ENCODE measurements at places on chromosomes 5 and 9.

DNA sequence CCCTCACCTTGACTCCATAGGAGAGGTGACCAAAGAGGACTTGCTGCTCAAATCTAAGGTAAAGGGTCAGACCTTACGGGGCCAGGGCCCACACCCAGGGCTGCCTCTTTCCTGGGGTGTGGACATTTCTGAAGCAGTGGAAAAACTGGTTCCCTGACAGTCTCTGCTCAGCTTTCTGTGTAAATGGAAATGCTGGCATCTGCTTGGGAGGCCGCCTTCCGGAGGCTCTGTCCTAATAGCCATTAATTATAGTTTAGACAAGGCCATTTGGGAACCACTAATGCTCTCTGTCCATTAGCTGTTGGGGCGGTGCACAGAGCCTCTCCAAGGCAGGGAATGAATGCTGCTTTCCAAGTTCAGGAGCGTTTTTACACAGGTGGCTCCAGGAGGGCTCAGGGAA, 17.3 kb downstream of the USP20 start:
- peak; percentile 75 for DNase-seq

DNA sequence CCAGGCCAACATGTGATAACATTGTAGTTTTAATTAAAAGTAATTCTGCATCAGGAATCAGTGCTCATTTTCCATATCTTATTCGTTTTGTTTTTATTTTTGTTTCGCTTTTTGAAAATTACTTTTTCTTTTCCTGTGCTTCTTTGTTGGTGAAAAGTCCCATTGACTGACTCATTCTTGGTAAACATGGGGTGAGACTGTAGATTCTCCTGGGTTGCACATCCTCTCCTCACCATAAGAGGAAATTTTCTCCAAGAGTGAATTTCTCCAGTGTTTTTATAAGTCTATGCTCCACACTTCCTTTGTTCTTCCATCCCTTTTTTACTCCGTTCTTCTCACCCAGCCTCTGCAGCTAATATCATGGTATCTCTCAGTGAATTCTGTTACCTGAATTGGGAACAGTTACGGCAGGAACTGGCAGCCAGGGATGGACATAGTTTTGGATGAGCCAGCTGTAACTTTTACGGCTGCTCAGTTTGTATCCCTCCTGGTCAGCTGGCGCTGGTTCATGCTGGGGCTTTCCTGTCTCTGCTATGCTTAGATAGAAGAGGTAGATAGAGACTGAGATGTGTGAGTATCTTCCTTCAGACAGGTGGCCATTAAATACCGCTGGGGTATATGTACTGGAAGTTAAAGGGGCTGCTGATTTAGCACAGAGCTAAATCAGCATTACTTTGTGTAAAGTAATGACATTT, 80.0 kb downstream of the MAN2A1 start:
- no peak for DNase-seq

- DNase-seq: peak; percentile 54
These were observed 34.3 kb upstream of the MACIR start for GRCh38 chr5:103224118-103224893.

DNA sequence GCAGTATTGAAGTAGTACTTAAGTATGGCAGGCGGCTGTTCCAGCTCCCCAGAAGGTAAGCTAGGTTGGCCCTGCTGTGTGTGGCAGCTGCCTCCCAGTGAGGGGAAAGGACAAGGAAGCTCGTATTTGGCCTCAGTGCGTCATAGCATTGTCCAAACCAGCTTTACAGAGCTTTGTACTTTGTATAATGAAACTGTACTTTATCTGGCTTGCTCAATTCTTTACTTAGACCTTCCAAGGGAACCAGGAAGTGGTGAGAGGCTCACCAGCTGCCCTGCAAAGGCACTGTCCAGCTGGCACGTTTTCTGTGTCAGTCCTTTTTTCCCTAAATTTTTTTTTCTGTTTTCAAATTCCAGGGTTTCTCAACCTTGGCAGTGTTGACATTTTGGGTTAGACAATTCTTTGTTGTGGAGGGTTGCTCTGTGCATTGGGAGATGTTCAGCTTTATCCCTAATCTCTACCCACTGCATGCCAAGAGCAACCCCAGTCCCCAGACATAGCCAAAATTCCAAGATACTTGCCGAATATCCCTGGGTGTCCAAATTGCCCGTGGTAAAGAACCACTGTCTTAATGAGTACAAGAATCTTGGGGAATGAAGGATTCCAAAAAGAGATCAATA, 474.5 kb downstream of the LRRC70 start:
- DNase-seq: no peak

- no peak for DNase-seq
These were observed 46.9 kb downstream of the HACD4 start for GRCh38 chr9:20984506-20984905.

DNA sequence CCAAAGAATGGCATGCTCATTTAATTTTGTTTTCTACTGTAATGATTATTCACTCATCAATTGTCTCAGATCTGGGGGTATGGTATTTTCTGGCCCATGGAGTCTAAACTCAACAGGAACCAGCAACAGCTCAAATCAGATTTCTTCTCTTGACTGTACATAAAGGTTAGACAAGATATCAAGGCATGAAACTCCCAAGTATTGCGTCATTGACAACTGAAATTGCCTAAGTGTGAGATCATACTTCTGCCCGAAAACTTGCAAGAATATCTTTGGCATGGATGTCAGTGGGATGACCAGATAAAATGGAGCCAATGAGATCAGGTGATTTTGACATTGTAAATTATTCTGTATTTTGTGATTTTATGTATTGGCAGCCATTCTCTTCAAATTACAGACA, 141.7 kb upstream of the STK32A start:
- no peak for DNase-seq

DNA sequence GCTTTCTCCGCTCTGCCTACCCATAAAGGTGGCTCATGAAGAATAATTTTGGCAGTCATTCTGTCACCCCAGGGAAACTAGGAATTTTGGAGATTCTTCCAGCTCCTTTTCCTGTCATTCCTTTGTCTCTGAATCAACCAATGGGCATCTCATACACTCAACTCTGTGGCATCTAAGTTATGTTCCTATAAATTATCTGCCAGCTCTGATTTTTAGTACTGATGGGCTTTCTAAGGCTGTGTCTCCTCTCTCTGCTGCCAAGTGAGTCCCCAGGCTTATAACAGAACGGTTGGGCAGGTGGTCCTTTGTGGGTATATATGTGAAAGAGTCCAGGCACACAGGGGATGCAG, 226.8 kb downstream of the NMUR2 start:
- DNase-seq: no peak

GRCh38 chr5:59062986-59063683, 480.3 kb downstream of the RAB3C start:
- no peak for DNase-seq

DNA sequence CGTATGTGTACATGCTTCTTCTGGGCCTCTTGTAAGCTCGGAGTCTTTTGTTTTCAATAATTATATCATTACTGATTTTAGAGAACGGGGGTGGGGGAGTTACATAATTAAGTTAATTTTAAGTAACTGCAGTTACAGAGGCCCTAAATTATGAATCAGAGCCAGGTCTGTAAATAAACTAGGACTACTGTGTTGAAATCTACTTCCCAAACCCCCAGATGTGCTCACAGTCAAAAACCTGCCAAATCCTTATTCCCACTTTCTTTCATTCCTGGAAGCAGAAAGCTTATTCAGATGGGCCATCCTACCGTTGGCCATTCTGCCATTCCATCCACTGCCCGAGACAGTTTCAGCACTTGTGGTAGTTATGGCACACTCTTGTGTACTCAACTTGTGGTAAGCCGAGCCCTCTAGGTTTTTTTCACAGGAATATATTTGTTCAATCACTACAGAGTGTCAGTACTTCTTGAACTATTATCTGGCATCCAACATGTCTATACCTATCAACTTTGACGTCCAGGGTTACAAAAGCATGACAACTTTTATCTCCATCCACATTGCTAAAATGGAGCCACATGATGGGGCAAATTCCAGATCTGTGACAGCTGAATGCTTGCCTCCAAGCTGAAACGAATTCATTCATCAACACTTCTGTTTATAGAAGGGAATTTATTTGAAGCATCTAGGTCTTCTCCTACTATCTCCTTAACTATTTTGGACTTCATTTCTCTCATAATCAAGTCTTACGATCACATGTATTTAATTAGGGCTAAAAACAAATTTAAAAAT, 37.8 kb downstream of the GLRX start:
- DNase-seq: no peak

DNA sequence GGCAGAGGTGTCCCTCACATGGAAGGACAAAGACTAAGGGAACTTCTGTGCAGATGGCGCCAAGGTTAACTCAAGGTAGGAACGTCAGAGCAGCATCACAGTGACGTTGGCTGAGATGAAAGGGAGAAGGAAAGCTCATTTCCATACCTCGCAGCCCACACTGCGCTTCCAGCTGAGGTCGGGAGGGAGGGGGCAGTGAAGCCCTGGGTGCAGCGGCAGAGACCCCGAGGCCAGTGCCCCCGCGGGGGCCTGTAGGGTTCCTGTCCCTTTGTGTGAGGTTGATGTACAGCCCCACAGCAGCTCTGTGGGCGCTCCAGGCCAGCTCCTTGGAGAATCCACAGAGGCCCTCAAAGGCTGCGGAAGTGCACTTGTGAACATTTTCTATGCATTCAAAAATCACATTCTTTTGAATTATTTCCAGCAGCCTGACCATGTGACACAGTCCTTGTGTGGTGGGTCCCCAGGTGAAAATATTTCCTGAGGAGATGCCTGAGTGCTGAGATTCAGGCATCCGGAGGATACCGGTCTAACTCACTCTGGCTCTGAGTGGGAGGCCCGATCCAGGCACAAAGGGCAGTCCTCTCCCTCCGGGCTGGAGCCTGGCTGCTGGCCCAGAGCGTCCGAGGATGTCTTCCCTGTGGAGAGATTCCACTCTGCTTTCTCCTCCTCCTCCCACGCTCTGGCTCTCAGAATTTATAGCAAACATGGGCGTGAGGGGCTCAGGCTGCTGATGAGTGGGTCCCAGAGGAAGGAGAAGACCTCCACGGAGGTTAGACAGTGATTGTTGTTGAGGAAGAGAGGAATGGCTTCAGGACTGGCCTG, 150.7 kb downstream of the ICE1 start:
- no peak for DNase-seq

DNA sequence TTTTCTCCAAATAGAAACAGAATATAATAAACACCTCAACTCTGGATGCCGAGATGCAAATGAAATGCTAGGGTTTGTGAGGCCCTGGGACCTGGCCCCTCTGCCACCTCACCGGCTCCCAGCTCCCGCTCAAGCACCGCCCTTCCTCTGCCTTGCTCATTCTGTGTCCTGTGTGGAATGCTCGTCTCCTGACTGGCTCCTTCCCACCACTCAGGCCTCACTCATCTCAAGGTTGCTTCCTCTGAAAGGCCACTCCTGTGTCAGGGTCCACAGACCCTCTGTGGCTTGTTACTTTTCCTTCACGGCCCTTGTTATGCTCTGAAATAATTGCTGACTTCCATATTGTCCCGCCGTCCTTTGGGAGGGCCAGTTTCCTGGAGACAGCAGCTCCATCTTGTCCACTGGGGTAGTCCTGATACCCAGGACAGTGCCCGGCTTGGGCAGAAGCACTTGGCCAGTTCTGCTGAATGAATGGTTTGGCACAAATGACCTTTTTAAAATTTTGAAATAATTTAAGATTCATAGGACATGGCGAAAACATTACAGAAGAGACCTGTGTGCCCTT, 15.4 kb downstream of the RNF44 start:
- DNase-seq: no peak

DNA sequence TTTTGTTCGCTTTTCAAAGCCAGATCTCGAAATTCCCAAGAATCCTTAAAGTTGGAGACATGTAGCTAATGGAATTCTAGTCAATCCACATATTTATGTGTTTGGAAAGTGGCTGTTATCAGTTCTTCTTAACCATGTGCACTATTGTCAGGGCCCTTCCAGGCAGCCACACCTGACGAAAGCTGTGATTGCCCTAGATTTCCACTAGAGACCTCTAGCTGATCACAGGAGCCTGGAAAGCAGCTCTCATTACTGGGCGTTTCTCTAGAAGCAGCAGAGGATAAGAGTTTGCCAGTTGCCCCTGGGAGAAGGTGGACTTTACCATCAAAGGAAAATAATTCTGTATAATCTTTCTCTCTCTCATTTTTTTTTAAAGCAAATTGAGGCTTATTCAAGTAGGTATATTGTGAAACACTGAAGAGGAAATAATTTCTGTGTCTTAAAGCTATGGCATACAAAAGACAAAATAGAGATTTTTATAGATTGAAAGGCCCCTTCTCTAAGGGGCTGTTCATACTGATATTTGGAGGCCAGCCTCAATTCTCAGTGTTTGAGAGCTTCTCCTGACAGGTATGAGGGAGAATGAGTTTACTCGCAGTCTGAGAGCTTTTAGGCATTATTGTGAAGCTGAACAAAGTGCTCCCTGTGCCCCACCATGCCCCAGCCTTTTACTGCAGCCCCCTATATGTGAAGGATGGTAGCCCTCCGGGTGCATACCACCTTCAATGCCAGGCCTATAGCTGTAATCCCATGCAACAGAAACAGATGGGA, 405.4 kb upstream of the ACTBL2 start:
- DNase-seq: no peak

DNA sequence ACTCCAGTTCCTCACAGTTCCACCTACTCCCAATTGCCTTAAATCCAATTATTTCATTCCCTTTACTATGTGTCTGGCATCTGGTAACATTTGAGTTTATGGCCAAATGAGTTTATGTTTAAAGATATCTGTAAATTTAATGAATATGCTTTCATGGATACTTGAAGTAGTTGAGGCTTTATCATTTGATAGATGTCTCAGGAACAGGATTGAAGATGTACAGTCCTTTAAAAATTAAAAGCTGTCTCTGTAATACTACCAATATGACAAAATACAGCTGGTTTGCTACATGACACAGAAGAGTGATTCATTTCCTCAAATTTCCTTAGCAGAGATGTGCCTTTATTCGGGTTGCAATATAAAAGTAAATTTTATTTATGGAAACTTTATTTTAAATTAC, 2326.0 kb upstream of the ACO1 start:
- DNase-seq: no peak

- no peak for DNase-seq
These were observed 41.9 kb downstream of the SYK start for GRCh38 chr9:90843525-90843924.

DNA sequence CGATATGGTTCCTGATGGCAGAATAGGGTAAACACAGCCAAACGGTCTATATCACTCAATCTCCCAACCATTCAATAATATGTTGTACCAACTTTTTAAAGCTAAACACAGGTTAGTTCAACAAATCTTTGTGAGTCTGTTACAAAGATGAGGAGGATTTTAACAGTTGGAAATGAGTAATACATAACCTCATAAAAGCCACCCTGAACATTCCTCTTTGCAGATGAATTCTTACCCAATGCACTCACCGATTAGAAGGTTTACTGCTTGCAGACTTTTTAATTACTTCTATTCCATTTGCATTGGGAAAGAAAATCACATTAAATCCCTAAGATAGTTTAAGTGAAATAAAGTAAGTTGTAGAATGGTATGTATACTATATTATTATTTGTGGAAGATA, 23.3 kb upstream of the TRMT10B start:
- no peak for DNase-seq

All from NCI-H2227 treated with DMSO at 0.1 percent for 48 hours (cell line).